ENCODE measurements at places on chromosomes 11 and 22. TPM values are rescaled to one million over a fixed set of nuclear protein-coding genes. Genes with fewer than 3 reads are reported as not detected.

The CLMP gene
- 0.06 TPM for total RNA-seq

The TOMM22 gene
- total RNA-seq, result 53.7 TPM

The GCAT gene
- total RNA-seq, result 1.8 TPM

The IPO7 gene
- total RNA-seq, result 51.6 TPM

The CRYBB3 gene
- not detected for total RNA-seq

The CRYBB1 gene
- not detected for total RNA-seq

The GGTLC2 gene
- not detected for total RNA-seq

The C11orf16 gene
- not detected for total RNA-seq

The CCDC134 gene
- total RNA-seq, result 16.2 TPM

The HTR3B gene
- not detected for total RNA-seq

The TMEM151A gene
- total RNA-seq, result 0.14 TPM

The CADM1 gene
- 1.4 TPM for total RNA-seq
